ENCODE measurements at places on chromosomes 6 and 20. TPM values are rescaled to one million over a fixed set of nuclear protein-coding genes. Genes with fewer than 3 reads are reported as not detected.

The HDGFL1 gene
- not detected for total RNA-seq

The ENPP5 gene
- total RNA-seq = 0.89 TPM

The C20orf204 gene
- not detected for total RNA-seq

DNA sequence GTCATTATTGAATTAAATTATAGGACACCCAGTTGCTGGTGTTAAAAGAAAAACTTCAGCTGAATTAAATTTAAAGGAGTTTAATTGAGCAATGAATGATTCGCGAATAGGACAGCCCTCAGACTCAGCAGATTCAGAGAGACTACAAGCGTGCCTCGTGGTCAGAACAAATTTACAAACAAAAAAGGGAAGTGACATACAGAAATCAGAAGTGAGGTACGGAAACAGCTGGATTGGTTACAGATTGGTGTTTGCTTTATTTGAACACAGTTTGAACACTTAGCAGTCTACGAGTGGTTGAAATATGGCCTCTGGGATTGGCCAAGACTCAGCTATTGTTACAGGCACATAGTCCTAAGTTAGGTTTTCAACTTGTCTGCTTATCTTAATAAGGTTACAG lies 25.8 kb upstream of the TNFRSF21 start:
- DNase-seq = no peak

DNA sequence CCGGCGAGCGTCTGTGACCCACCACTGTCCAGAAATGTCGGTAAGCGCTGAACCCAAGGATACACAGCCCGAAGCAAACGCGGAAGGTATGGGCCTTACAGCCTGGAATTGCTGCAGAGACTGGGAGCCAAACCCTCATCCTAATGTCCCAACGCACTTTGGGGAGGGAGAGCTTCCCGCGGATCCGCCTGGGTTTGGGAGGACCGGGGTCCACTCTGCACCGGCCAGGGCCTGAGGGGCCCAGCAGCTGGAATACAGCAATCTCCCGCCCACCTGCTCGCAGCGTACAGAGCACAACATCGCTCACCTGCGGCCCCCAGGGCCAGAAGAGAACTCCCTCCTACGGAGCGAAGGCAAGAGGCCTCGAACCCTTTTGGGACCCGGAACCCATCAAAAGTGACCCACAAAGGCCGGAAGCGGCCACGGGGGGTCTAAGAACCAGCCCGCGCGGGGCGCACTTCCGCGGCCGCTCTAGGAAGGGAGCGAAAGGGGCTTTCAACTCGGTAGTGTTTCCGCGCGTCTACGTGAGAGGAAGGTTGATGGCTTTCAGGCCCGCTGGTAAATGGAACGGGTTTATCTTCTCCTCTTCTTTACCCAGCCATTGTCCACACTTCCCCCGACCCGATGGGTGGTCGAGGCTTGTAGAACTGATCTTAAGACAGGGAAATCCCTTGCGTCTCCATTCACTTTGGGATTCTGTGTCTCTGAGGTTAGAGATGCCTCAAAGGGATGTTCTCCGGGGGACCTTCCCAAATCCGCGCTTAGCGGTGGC lies at the start of gene ZSCAN12:
TSS of gene ZSCAN12 (minus strand) at position 398 of the 772 bp plus-strand sequence. CDS start 1,342 bp downstream, outside the sequence.
- peak; percentile 75 for DNase-seq

- DNase-seq = no peak
Observed at GRCh38 chr6:50289366-50289765, 239.6 kb upstream of the DEFB112 start.

GRCh38 chr20:39961637-39962244 lies 727.3 kb downstream of the MAFB start:
- DNase-seq = no peak
